Heart right ventricle (tissue), 16 donors: ENCODE measurements at places on chromosomes 13 and 19. TPM values are rescaled to one million over a fixed set of nuclear protein-coding genes. Genes with fewer than 3 reads are reported as not detected.
A peak's percentile ranks its signal among the peaks of the same experiment; 100 is the strongest.

GRCh38 chr19:6865849-6866248 lies 21.5 kb upstream of the ADGRE1 start:
- no peak for DNase-seq

The GGN gene
- not detected for total RNA-seq

- no peak for DNase-seq
These were observed 178.3 kb upstream of the RFC3 start for GRCh38 chr13:33639626-33640080.

DNA sequence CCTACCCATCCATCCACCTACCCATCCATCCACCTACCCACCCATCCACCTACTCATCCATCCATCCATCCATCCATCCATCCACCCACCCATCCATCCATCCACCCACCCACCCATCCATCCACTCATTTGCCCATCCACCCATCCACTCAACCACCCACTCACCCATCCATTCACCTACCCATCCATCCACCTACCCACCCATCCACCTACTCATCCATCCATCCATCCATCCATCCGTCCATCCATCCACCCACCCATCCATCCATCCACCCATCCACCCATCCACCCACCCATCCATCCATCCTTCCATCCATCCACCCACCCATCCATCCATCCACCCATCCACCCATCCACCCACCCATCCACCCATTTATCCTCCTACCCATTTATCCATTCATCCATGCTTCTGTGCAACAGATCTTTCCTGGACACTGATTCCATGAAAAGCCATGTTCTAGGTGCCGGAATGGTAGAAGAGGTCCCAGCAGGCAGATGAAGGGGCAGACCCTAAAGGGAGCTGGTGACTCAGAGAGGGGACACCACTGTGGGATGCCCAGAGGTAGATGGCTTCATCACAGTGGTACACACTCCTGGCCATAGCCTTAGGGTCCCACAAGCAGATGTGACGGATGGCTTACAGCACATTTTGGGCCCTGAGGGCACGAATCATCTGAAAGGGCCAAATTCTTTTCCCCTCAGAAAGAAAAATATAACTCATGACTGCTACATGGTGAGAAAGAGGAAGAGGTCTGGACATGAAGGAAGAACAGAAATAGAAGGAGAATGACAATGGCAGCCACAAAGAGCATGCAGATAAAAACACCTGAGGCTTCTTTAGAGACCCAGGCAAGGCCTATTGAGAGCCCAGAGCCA lies 76.0 kb downstream of the KCTD15 start:
- no peak for DNase-seq

The KISS1R gene
- not detected for total RNA-seq

DNA sequence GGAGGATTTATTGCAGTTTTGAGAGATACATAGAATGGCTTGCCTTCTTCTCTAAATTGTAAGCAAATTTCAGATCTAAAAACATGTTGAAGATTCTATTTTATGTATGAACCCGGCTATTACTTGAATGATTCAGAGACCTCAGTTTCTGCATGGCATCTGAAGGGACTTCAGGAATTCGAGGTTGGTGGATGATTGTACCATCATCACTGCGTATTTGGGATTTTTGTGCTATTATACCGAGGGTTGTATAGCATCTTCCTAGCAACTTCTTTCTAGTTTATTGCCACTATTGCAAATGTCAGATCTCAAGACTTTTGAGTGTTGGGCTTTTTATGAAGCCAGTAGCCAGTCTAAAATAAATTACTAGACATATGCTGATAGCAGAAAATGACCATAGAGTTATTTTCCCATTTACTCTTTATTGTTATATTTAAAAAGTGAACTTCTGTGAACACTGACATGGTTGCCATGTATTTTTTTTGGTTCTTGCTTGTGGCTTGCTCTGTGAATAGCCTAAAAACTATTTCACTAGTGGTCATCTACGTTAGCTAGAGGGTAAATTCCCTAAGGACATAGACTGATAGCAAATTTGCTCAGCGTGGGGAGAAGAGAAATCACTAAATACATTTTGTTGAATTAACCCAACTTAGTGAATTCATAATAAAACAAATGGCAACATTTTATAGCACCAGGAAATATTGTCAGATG lies 70.6 kb upstream of the KLF12 start:
- DNase-seq = no peak

DNA sequence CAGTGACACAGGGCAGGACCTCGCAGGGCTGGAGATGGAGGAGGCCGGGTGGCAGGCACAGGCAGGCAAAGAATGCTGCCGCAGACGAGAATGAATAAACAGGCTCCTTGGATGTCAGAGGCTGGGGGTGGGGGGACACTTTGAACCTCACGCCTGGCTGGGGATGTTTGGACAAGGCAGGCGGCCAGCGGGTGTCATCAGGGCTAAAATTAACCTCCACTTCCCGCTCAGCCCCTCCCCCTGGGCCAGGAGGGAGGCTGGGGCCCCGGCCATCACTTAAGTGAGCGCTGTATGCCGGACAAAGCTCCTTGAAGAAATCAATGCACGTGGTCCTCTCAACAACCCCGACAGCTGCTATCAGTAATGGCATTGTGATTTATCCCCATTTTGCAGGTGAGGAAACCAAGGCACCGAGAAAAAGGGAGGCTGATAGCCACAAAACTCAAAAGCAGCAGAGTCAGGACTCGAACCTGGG lies 10.3 kb upstream of the FUT5 start:
- peak; percentile 75 for DNase-seq

DNA sequence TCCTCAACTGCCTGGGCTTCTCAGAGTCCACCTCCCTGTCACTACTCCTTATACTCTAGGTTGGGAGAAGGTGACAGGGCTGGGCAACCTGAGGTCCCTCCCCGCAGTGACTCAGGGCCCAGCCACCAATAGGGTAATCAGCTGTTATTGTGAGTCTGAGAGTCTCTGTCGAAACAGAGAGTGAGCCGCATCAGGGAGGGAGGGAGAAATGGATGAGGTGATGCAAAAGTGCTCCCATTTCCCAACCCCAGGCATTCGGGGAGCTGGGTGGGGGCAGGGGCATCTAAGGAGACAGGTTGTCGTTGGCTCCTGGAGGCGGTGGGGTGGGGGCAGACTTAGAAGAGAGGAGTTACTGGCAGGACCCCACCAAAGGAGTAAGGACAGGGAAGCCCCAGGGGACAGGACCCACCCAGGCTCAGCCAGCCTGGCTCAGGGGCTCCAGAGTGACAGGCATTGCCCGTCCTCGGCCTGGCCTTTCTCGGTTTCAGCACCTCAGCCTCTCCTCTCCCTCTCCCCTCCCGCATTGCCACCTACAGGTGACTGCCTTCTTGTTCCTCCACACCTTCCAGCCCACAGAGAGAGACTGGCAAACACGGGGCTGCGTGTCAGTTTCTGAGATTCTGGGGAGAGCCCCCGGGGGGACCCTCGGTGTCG lies at the start of gene DMKN:
Gene DMKN (minus strand): TSS at position 22 of the 654 bp plus-strand sequence. CDS start 174 bp downstream, outside the sequence.
- DNase-seq = no peak

DNA sequence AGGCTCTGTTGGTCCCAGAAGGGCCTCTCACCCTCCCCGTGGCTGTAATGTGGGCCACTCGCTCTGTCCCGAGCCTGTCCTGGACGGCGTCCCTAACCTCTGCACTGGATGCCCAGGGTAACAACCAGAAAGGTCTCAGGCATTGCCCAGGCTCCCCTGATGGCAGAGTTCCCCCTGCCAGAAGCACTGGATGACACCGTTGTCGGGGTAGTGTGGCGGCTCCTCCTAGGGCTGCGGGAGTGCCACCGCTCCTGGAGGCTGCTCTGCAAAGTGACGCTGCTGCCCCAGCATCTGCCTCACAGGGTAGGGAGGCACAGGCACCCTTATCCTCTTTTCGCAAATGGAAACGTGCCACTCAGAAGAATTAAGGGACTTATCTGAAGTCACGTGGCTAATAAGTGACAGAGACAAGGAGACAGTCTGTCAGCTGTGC lies 32.0 kb downstream of the MPHOSPH8 start:
- no peak for DNase-seq

GRCh38 chr13:23551213-23552008 lies 18.8 kb upstream of the TNFRSF19 start:
- no peak for DNase-seq

The EFNB2 gene
- total RNA-seq = 11.3 TPM

The ATP7B gene
- 3.4 TPM for total RNA-seq

- no peak for DNase-seq
These were observed 38.6 kb downstream of the LIG4 start for GRCh38 chr13:108176685-108177274.

The RNF225 gene
- not detected for total RNA-seq

The CEACAM7 gene
- not detected for total RNA-seq

GRCh38 chr19:48560095-48560530 lies 8.1 kb downstream of the SULT2B1 start:
- no peak for DNase-seq

GRCh38 chr13:86710013-86710412 lies 910.8 kb upstream of the SLITRK6 start:
- no peak for DNase-seq

DNA sequence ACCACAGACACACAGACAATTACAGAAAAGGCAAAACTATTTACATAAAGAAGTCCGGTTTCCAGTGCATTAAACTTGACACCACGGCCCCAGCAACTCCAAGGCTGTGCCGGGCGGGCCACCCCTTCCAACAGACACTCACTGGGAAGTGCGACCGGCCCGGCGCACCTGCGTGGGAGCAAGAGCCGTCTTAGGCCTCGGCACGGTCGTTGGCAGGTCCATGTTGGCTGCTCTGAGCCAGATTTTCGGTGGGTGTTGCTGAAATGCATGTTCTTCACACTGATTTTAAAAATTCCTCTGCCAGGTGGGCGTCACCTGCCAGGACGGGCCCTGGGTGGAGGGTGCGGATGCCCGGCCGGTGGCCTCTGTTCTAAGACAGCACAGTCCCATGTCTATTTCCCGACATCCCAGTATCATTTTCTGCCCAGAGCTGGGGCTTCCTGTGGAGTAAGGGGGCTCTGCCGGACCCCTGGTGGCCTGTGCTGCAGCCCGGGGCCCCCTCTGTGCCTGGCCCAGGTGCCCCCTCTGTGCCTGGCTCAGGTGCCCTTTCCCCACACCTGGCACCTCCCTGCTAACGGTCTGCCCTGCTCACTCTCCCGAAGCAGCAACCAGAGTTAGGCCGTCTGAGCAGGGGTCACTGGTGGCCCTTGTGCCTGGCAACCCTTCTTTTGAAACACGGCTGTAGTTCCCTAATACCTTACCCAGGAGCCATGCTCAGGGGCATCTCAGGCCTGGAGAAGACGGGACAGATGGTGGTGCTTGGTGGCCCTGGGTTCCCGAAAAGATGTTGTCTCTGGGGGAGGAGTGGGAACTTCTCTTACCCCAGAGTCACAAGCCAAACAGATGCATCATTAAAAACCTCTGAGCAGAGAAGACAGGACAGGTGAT lies 9.2 kb downstream of the TMEM255B start:
- no peak for DNase-seq

DNA sequence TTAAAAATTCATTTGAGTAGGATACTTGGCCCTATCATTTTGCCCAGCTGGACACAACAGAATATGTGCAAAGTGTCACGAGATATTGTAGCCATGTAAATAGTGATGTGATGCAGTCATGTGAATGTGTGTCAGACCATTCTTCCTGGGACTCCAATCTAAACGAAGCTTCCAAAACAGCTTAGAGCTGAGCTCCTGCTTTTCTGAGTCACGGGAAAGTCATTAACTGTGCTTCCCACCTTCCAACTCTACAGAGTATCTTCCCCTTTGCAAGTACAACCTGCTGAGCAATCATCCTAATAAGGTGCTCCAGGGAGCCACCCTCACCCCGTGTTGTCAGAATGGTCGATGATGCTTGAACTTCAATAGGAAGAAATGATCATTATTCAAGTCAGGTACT lies 294.7 kb downstream of the MYO16 start:
- DNase-seq = no peak
